Thymus (tissue), 14 donors: ENCODE measurements at places on chromosomes 2 and 18. TPM values are rescaled to one million over a fixed set of nuclear protein-coding genes. Genes with fewer than 3 reads are reported as not detected.

GRCh38 chr2:123688231-123688940 is 336.7 kb upstream of the CNTNAP5 start:
- H3K36me3 ChIP-seq = no peaks in the 10 kb centered on the region
- H3K27ac ChIP-seq = no peak overlapping the region
- no peaks in the 10 kb centered on the region for H3K4me1 ChIP-seq
- no peak for DNase-seq
- no peak overlapping the region for H3K4me3 ChIP-seq
- no peaks in the 10 kb centered on the region for H3K27me3 ChIP-seq

DNA sequence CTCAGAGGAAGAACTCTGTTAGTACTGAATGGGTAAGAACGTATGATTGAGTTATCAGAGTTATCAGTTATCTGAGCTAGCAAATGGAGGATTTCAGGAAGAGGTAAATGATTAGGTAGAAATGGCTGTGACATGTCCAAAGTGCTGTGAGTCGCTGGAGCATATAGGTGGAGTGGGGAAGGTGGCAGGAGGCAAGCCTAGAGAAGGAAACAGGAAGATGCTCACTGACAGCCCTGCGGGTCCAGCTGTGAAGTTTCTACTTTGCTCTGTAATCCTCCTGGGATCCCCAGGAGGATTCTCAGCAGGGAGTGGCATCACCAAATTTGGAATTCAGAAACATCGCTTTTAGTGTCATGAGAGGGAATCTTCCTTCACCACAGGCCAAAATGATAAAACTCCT is 52.0 kb downstream of the GYPC start:
- H3K4me1 ChIP-seq = no peaks in the 10 kb centered on the region
- H3K36me3 ChIP-seq = no peaks in the 10 kb centered on the region
- H3K4me3 ChIP-seq = no peak overlapping the region
- no peak for DNase-seq
- no peaks in the 10 kb centered on the region for H3K27me3 ChIP-seq

GRCh38 chr2:60303680-60304079 is 249.8 kb downstream of the BCL11A start:
- H3K4me3 ChIP-seq = no peak overlapping the region
- peaks cover 7% of the 10 kb centered on the region for H3K4me1 ChIP-seq
- H3K27me3 ChIP-seq = no peaks in the 10 kb centered on the region
- H3K27ac ChIP-seq = no peak overlapping the region

The IGFBP2 gene
- total RNA-seq = 189 TPM

The SULT1C4 gene
- 3.6 TPM for total RNA-seq

The UGT1A3 gene
- total RNA-seq = not detected

DNA sequence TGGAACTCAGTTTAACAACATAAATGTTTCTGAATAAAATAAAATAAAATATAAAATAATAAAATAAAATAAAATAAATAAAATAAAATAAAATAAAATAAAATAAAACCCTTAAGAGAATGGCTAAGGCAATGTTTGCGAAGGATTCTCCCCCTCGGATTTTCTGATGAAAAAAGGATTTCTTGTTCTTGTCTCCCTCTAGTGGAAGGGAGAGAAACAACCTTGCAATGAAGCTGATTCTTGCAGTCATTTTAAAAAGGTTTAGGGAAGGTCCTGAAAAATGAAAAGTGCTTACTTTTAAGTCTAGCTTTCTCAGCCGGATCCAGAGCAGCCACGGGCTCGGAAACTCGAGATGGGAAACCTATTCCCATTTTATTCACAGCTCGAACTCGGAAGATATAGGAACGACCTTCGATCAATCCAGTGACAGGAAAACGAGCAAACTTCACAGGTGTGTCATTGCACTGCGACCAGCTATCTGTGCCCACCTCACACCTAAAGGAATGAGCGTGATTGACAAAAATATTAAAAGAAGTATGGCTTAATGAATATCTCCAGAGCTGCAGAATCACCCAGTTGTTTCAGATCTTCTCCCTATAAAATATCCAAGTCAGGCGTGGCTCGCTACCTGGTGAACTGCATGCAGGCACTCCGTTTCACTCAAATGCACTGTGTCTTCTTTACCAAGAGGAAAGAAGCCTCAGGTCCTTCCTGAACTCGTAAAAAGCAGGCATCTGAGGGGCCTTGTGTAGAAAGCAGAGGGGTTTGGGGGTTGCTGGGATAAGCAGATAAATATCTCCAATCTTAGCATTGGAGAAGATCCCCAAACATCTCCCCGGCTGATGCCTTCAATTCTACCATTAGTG is 68.1 kb downstream of the MYOM1 start:
- H3K27ac ChIP-seq = no peak overlapping the region
- H3K4me1 ChIP-seq = no peaks in the 10 kb centered on the region
- no peaks in the 10 kb centered on the region for H3K27me3 ChIP-seq
- no peak overlapping the region for H3K4me3 ChIP-seq

The ACVR1 gene
- total RNA-seq = 3.0 TPM

The FBXO15 gene
- total RNA-seq = 5.1 TPM

DNA sequence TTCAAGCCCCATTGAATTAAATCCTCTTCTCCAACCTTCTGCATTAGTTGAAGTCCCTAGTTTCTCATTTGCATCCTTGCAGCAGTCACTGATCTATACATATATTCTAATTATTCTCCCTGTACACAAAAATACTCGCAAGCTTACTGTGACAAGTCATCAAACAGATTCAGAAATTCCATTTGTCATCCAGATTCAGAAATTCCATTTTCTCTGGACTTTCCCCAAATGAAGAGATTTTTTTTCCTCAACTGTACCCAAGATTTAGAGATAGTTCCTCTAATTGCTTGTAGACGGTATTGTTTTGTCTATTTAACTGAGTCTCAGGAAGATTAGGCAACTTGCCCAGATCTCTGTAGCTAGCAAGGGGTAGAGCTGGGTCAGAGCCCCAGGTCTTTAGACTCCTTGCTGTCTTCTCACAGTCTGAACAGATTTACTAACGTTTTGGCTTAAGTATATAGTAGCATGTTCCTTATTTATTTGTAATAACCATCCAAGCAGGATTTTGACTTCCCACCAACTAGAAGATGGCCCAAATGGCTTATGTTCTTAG is 34.2 kb downstream of the RAB12 start:
- no peak overlapping the region for H3K4me3 ChIP-seq
- no peak for DNase-seq
- no peaks in the 10 kb centered on the region for H3K27me3 ChIP-seq
- no peak overlapping the region for H3K27ac ChIP-seq
- peaks cover 13% of the 10 kb centered on the region for H3K36me3 ChIP-seq
- H3K4me1 ChIP-seq = no peaks in the 10 kb centered on the region

The FBLN7 gene
- total RNA-seq = 6.0 TPM

The KLHL29 gene
- 1.4 TPM for total RNA-seq

DNA sequence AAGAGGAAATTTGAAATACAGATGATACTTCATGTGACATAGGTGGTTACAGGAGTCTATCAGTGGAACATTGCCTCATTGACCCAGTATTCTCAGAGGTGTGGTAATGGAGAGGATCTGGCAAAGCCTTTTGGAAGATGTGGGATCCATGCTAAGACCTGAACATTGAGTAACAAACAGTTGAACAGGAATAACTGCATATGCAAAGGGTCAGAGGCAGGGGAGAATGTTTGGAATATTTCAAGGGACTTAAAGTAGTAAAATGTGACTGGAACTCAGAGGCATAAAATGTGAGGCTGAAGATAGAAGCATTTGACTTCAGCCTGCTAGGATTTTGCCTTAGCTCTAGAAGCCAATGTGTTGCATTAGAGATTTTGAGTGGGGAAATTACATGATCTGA is 300.2 kb upstream of the ETAA1 start:
- no peaks in the 10 kb centered on the region for H3K4me1 ChIP-seq
- no peak overlapping the region for H3K4me3 ChIP-seq
- no peaks in the 10 kb centered on the region for H3K36me3 ChIP-seq
- no peaks in the 10 kb centered on the region for H3K27me3 ChIP-seq

The POTEC gene
- total RNA-seq = not detected

DNA sequence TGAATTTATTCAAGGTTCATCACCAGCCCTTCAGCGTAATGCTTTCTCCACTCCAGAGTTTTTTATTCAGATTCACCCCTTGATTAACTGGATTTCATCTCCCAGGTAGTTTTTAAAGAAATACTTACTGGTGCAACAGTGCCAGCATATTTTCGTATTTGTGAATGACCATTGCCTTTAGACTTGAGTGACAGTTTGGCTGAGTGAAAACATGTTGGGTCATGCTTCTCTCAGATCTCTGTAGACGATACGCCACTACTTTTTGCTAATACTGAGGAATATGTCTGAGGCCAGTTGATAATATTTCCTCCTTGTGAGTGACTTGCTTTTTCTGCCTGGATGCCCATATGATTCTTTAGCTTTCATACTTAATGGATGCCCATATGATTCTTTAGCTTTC is 51.5 kb downstream of the CYP26B1 start:
- H3K4me1 ChIP-seq = no peaks in the 10 kb centered on the region
- no peak for DNase-seq
- no peaks in the 10 kb centered on the region for H3K36me3 ChIP-seq
- no peaks in the 10 kb centered on the region for H3K27me3 ChIP-seq
- H3K4me3 ChIP-seq = no peak overlapping the region

DNA sequence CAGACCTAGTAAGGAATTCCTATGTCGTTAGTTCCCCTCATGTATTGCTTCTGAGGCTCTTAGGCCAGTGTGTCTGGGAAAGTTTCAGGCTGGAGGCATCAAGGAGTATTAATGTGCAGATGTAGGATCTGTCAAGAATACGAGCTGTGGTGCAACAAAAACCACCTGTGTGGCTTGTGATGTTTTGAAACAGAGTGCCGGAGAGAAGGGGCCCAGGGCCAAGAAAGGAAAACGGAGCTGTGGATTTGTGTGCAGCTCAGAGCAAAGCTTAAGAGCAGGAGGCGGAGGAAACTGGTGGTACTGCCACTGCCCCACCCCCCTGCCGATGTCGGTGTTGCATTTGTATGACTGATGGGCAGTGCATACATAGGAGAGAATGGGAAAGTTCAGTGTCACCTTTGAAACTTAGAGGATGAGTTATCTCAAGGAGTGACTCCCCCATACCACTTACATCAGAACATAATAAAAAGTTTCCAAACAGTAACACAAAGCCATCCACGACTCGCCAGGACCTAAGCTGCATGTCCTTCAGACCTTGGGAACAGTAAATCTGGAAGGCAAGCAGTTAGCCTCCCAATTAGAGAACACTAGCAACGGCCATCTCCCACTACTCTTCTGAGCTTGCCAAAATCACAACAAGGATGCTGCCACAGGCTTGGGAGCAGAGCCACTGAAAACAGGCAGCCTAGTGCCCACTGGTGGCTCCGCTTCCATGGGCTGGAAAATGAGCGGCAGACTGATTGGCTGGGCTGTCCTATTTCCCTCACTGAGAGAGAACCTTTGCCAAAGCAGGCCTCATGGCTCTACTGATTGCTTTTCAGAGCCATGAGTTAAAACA is 152.7 kb upstream of the NT5C1B start:
- no peaks in the 10 kb centered on the region for H3K4me1 ChIP-seq
- H3K36me3 ChIP-seq = no peaks in the 10 kb centered on the region
- no peak overlapping the region for H3K4me3 ChIP-seq
- DNase-seq = no peak

- DNase-seq = no peak
- H3K4me1 ChIP-seq = no peaks in the 10 kb centered on the region
- no peaks in the 10 kb centered on the region for H3K36me3 ChIP-seq
- no peaks in the 10 kb centered on the region for H3K27me3 ChIP-seq
- H3K4me3 ChIP-seq = no peak overlapping the region
Measured at GRCh38 chr2:109069331-109070194, 59.4 kb upstream of the SH3RF3 start.

The MTIF2 gene
- 33.0 TPM for total RNA-seq

The FLACC1 gene
- total RNA-seq = 1.7 TPM

The PROM2 gene
- 2.3 TPM for total RNA-seq

GRCh38 chr2:42935692-42936671 is 143.6 kb upstream of the HAAO start:
- peaks cover 53% of the 10 kb centered on the region for H3K4me1 ChIP-seq
- no peak overlapping the region for H3K4me3 ChIP-seq
- DNase-seq = no peak
- H3K27me3 ChIP-seq = no peaks in the 10 kb centered on the region
- no peak overlapping the region for H3K27ac ChIP-seq
- no peaks in the 10 kb centered on the region for H3K36me3 ChIP-seq

DNA sequence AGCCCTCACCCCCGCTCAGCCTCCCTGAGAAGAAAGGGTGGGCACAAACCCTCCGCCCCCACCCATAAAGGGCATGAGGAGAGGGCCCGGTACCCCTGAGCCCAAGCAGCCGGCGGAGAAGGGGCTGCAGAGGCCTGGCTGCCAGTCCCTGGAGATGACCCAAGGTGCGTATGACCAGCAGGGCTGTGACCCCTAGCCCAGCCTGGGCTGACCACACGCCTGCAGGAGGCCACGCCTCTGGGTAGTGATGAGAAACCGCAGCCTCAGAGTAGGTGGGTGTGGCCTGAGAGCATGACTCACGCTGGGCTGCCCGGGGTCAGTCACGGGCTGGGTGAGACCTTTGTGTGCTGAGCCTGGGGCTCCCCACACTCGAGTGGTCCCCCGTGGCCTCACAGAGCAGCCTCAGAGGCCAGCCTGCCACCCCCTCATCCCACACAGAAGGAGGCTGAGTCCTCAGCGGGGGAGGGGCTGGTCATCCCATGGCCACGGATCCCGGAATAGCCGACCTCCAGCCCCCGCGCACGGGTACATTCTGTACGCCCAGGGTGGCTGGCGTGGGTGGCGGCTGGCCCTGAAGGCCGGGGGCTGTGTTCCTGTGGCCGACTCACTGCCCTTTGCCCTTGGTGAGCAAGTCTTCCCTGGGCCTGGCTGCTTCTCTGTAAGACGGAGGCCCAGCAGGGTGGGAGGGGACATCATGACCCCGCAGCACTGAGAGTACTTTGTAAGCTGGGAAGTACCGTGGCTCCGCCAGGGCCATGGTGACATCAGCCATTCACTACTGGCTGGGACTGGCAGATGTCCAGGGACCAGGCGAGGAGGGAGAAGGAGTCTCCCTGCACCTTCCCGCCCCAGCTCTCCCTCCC is 110.8 kb upstream of the OTOS start:
- no peak overlapping the region for H3K4me3 ChIP-seq
- no peaks in the 10 kb centered on the region for H3K27me3 ChIP-seq
- no peak for DNase-seq
- H3K36me3 ChIP-seq = no peaks in the 10 kb centered on the region

DNA sequence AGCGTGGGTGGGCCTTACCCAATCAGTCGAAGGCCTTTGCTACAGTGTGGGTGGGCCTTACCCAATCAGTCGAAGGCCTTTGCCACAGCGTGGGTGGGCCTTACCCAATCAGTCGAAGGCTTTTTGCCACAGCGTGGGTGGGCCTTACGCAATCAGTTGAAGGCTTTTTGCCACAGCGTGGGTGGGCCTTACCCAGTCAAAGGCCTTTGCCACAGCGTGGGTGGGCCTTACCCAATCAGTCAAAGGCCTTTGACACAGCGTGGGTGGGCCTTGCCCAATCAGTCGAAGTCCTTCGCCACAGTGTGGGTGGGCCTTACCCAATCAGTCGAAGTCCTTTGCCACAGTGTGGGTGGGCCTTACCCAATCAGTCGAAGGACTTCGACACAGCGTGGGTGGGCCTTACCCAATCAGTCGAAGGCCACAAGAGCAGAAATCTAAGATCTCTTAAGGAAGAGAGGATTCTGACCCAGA is 16.3 kb upstream of the GAL3ST2 start:
- no peak overlapping the region for H3K27ac ChIP-seq
- peaks cover 33% of the 10 kb centered on the region for H3K36me3 ChIP-seq
- no peak overlapping the region for H3K4me3 ChIP-seq

The DOK6 gene
- total RNA-seq = 0.57 TPM

The SALL3 gene
- total RNA-seq = under 0.01 TPM

GRCh38 chr2:26243470-26244308 is 743 bp downstream of the HADHA start:
- peak overlapping the region; percentile 93 for H3K27ac ChIP-seq
- no peaks in the 10 kb centered on the region for H3K27me3 ChIP-seq
- peak; percentile 45 for DNase-seq
- H3K4me3 ChIP-seq = peak overlapping the region; percentile 68

The MYOM1 gene
- total RNA-seq = 1.1 TPM
